ENCODE measurements at places on chromosomes 1 and 21.

DNA sequence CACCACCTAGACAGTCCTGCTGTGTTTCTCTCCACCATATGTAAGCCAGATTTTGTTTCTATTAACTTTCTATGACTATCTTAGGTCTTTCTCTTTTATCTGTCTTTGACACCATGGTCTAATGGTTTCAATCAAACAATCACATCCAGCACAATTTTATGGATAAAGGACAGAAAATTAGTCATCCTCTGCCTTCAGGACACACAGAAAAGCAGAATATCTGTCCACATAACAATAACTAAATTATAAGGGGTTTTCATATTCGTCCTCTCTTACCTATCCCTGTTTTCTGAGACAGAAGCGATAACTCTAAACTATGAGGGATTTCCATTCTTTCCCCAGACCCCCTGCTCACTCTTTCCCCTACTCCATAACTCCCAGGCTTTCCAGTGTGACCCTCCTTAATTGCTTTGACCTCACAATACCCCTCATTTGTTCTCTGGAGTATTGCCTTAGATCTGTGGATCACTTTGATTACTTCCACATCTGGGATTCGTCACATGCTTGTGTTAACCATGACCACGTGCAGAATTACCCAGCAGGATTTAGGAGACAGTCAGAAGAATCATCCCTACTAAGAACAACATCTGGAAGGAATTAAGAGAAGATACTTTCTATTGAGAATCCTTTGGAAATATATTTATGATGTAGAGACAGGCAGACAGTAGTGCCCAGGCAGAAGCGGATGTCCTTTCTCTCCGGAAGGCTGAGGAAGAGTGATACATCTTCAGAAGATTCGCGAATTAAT, 108.2 kb upstream of the GREM2 start:
- no peak for DNase-seq

GRCh38 chr1:6732942-6733341, 31.3 kb upstream of the DNAJC11 start:
- DNase-seq: no peak

DNA sequence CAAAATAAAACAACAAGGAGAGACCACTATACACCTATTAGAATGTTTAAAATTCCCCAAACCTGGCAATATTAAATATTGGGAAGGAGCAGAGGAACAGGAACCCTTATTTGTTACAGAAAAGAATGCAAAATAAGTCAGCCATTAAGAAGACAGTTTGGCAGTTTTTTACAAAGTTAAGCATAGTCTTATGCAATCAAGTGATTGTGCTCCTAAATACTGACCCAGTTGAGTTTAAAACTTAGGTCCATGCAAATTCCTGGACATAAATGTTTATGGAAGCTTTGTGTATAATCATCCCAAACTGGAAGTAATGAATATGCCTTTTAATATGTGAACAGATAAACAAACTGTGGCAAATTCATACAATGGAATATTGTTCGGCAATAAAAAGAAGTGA, 72.9 kb upstream of the RGS4 start:
- DNase-seq: no peak

GRCh38 chr1:202439308-202439707, 90.8 kb downstream of the PPP1R12B start:
- DNase-seq: no peak

DNA sequence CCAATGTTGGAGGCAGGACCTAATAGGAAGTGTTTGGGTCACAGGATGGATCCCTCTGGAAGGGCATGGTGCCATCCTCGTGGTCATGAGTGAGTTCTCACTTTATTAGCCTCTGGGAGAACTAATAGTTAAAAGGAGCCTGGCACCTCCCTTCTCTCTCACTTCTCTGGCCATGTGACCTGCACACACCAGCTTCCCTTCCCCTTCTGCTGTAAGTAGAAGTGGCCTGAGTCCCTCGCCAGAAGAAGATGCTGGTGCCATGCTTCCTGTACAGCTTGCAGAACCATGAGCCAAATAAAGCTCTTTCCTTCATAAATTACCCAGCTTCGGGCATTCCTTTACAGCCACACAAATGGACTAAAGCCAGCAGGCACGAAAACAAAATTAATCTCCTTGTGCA, 23.6 kb downstream of the ACOT7 start:
- DNase-seq: no peak

- no peak for DNase-seq
Measured at GRCh38 chr1:88394958-88395357, 289.1 kb upstream of the PKN2 start.
